ENCODE measurements at places on chromosomes 5 and 9.
A peak's percentile ranks its signal among the peaks of the same experiment; 100 is the strongest.

- DNase-seq: no peak
Measured at GRCh38 chr9:113464286-113464660, 746 bp downstream of the RGS3 start.

DNA sequence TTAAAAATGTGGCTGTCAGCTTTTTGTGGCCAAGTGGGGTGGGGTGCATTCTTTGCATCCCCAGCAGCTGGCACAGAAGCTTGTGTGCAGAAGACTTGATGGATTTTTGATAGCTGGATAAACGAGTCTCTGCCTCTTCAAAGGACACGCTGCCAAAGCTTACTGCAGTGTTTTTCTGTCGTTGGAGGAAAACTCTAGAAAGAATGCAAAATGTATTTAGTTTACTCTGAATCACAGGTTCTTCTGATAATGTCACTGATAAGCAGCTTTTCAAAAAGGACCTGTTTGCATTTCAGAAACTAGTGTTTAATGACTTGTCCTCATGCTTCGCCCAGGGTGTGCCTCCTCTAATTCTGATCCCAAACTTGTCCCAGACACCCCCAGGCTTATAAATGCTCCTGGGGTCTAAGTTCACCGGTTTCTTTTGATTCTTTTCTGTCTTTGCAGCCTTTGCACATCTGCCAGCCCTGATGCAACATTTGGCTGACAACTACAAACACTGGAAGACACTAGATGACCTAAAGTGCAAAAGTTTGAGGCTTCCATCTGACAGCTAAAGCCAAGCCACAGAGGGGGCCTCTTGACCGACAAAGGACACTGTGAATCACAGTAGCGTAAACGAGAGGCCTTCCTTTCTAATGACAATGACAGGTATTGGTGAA is 66.0 kb downstream of the WDR41 start:
- no peak for DNase-seq

- no peak for DNase-seq
Measured at GRCh38 chr5:123448017-123448617, 24.9 kb upstream of the CEP120 start.

GRCh38 chr9:113973963-113974413 is 97.9 kb downstream of the ZNF618 start:
- peak; percentile 50 for DNase-seq

DNA sequence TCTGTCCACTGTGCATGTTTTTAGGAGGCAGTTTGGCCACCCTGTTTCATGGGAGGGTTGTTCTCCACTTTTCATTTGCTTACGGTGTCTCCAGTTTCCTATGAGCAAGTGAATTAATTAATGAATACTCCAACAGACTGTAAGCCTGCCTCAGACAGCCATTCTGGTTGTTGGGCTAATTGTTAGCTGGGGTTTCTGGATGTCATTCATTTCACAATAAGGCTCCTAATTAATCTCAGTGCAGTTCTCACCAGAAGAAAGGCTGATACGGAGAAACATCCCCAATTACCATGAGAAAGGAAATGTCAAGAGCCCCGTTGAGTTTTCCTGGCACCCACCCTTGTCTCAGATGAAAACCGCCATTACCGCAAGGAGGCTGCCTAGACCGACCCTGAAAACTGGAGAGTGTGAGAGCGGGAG is 75.8 kb downstream of the MAP1B start:
- no peak for DNase-seq

GRCh38 chr9:26770821-26771220 is 121.8 kb downstream of the CAAP1 start:
- no peak for DNase-seq

GRCh38 chr5:142772446-142773293 is 2.5 kb downstream of the ARHGAP26 start:
- no peak for DNase-seq

- no peak for DNase-seq
Measured at GRCh38 chr9:134616341-134616740, 25.3 kb upstream of the COL5A1 start.

GRCh38 chr5:74310997-74311930 is 329.3 kb downstream of the ENC1 start:
- DNase-seq: no peak

DNA sequence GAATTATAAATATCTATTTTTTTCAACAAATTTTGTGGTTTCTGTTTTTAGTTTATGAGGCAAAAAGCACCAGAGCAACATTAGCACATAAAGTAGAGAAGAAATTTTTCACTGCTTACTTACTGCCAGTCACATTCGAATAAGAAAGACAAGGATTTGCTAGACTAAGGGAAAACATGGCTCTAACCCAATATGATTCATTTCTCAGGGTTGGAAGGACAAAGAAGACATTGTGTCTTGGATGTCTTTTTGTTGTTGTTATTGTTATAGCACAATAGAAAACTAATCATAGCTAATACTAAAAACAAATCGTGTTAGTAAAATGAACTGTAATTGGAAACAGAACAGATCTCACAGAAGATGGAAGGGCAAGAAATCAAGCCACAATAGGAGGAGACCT is 90.9 kb upstream of the SLCO6A1 start:
- DNase-seq: no peak

All from renal cortical epithelial cell (primary cell).